Activated T-cell treated with anti-CD3 and anti-CD28 coated beads, Interleukin-2, amount 50 U/mL, for 1 hour (primary cell): ENCODE measurements at places on chromosomes 6 and 20.
A peak's percentile ranks its signal among the peaks of the same experiment; 100 is the strongest.

- DNase-seq = peak; percentile 20
These were observed 66.6 kb upstream of the CTNNBL1 start for GRCh38 chr20:37627060-37627766.

- DNase-seq = no peak
These were observed 173.4 kb downstream of the SLC16A10 start for GRCh38 chr6:111260570-111261298.

- DNase-seq = no peak
These were observed 208.4 kb upstream of the DTNBP1 start for GRCh38 chr6:15871276-15871675.

GRCh38 chr6:33817489-33817888 is 13.7 kb upstream of the MLN start:
- DNase-seq = no peak

DNA sequence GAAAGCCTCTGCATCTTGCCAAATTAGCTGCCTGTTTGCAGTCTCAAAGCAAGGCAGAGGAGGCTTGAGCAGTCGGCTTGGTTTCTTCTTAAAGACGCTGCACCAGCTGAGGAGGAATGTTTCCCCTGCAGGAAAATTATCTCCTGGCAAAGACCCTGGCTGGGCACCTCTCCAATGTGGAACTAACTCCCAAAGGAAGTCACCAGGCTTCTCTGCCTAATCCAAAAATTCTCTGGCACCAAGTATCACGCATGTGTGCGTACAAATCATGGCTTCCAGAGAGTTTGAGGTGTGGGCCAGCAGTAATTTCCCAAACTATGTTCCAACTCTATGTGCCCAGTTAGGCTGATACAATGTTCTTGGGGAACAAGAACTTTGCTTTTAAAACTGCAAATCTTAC is 176.2 kb downstream of the KIF16B start:
- DNase-seq = no peak

DNA sequence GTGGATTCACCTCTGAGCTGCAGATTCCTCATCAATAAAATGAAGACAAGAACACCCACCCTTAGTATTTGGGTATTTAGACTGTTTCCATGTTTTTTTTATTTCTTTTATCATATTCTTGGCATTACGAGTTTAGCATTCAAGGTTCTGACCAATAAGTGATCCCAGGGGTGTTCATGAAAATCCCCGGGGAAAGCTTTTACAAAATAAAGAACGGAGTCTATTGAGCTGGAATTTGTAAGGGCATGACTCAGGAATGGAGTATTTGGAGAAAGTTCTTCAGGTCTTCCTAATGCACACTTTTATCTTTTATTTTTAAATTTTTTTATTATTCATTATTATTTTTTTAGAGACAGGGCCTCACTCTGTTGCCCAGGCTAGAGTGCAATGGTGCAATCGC is 19.4 kb upstream of the TOX2 start:
- no peak for DNase-seq

DNA sequence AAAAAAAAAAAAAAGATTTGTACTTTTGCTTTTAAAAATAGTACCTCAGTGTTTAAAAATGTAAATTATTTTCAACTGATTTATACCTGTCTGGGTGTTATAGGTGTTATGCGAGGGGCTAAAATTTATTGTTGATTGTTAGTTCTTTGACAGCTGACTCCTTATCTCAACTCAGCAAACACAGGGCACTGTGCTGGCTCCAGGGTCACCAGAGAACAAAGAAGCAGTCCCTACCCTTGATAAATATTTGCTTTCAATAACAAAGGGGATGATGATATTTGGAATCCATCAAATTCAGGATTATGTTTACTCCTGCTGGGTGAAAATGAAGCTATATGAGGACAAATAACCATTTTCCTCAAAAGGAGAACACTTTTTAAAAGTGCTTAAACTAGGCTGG is 34.2 kb upstream of the KAT14 start:
- DNase-seq = no peak

- DNase-seq = no peak
These were observed 68.5 kb downstream of the TMEM200A start for GRCh38 chr6:130434174-130434873.

GRCh38 chr20:52681288-52681687 is 290.9 kb upstream of the TSHZ2 start:
- DNase-seq = no peak

DNA sequence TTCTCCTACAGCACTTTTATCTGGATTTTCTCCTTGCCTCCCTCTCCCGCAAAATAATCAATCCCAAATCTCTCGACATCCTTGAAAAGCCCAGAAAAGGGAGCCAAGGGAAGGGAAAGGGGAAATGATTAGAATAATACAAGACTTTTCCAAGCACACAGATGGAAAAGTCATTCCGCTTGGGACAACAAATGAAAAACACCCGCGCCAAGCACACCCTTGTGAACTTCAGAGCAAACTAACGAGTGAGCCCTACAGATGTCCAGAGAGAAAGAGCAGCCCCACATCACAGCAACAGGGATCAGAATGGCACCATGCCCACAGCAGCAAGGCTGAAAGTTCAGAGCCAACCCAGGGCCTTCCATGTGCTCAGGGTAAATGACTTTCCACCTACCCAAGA is 49.6 kb downstream of the NINL start:
- no peak for DNase-seq

GRCh38 chr6:140319209-140319608 is 944.8 kb upstream of the CITED2 start:
- DNase-seq = no peak

DNA sequence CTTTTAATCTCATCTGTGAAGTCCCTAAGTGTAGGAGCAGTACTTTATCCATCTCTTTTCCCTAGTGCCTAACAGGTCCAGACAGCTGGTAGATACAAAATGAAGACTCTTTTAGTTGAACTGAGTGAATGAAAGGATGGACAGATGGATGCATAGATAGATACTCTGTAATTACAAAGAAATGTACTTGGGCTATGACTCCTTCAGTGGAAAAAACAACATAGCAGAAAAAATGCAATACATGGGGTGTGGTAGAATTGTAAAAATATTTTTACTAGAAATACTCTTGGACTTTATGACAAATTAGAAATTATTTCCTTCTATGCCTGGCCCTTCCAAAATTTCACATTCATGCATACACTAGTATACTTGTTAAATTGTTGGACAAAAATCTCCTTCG is 29.3 kb downstream of the KCNQ5 start:
- DNase-seq = no peak

DNA sequence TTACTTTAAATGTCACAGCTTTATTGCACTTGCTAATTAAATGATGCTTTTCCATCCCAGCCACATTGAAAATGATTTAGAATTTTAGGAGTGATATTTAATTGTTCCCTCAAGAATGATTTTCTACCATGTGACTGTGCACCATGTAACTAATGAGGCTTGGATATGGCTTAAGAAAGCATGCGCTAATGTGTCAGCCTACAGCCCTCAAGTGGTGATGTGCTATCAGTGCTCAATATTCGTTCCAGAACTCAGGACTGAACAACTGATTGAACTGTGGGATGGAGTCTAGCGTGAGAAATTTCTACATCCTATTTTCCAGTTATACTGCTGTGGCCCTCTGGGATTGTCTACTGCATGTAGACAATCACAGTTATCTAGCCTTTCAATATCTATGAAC is 71.5 kb downstream of the PKIB start:
- DNase-seq = no peak

DNA sequence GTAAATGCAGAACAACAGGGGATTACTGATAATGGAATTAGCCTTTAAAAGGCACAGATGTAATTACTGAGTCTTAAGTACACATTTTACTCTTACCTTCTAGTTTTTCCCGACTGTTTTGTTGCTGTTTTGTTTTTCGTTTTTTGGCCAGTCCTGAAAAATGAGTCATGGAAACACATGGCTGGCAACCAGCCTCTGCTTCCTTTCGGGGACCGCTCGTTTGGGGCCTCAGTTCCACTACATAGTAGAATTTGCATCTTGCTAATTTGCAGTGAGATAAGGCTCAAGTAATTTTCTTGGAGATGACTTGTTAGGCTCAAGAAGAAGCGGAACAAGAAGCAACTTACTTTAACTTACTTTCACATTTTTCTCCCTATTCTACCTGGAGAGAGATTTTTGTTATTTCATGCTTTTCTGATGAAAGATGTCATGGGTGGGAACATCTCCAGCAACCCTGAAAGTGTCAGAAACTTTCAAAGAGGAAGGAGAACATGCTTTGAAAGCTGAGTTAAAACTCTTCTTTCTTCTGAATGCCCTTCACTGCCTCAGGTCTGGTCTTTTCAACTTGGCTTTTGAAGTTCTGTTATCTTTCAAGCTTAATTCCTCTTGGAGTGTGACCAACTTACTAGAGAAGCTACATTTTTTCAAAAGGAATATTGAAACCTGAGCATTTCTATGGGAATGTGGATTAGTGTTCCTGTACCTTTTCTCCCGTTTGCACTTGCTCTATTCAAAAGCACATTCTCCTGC is 71.5 kb upstream of the HDAC2 start:
- no peak for DNase-seq

DNA sequence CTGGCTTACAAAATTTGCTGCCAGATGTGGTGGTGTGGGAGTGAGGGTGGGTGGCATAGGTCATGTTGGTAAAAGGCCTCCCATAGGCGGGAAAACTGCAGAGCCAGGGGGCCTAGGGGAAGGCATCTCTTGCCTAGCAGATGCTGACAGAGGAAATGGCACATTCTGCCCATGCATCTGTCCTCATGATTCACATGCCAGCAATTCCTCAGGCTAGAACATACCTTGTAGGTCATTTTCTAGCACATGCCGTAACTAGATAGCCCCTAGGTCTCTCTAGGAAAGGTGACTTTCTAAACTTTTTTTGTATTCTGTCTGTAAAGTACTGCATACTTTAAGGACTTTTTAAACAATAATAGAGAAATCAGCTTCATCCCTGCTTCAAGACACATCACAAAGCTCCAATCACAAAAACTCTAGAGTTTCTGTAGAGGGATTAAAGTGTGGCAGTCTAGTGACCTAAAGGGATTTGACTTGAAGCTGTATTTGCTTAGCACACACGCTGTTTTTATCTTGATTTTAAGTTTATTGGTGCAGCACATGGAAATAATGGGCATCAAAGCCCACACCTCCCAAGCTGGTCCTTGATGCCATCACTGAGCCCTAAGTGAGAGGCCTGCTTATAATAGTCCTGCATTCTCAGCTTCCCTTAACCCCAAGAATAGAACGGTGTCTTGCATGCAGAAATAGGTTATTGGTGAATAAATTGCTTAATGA is 55.2 kb downstream of the ANKEF1 start:
- no peak for DNase-seq

- no peak for DNase-seq
These were observed 32.9 kb upstream of the MRGBP start for GRCh38 chr20:62763404-62763803.

DNA sequence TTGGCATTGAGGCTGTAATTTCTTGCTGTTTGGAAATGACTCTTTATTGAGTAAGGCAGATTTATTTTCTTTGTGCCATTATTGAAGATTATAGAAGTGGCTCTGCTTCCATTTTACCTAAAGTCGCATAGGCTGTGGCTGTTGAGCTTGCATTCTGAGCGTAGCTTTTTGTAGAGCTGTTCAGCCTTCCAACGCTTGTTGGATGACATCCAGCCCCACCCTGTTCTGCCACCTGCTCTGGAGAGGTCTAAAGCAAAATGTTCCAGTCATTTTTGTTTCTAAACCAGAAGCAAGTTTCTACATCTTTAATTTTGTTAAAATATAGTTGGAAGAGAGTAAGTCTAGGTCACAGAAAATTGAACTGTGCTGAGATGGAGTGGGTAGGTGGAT is 24.4 kb downstream of the UST start:
- DNase-seq = no peak

GRCh38 chr6:98847779-98848538 is 13.6 kb downstream of the POU3F2 start:
- DNase-seq = no peak

- no peak for DNase-seq
These were observed 122.5 kb upstream of the TAB2 start for GRCh38 chr6:149194820-149195558.

GRCh38 chr6:45554591-45554990 is 176.9 kb upstream of the SUPT3H start:
- DNase-seq = no peak

DNA sequence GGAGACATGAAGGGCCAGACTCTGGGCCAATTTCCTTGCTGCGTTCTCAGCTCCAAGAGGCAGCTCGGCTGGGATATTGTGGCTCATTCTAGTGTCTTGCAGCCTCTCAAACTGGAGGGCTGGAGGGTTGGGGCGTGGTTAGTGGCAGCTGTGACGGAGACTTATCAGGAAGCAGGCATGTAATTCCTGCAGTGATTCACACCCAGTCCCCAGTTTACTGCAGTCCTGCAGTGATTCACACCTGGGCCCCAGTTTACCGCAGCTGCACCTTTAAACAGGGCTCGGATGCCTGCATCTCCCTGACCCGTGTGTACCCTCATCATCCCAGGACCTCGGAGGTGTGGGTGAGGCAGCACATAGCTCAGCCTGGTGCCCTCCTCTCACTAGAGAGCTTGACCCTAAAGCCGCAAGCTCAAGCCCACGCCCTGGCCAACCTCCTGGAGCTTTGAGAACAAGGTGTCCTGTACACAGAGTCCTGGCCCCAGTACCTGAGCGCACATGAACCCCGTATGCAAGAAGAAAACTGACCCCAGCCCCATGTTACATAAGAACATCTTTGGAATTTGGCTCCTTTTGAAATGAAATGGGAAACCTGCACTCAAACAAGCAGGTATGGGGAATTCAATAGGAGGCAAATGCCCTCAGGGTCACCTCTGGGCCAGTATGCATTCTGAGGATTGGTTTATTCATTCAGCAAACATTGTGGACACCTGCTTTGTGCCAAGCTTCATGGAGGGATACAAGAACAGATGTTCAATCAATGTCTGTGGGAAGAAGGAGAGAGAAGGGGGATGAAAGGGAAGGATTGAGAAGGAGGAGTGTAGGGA is 55.3 kb upstream of the FAM83D start:
- peak; percentile 53 for DNase-seq

GRCh38 chr20:21090721-21091120 is 15.4 kb downstream of the LINC00237 start:
- DNase-seq = no peak

DNA sequence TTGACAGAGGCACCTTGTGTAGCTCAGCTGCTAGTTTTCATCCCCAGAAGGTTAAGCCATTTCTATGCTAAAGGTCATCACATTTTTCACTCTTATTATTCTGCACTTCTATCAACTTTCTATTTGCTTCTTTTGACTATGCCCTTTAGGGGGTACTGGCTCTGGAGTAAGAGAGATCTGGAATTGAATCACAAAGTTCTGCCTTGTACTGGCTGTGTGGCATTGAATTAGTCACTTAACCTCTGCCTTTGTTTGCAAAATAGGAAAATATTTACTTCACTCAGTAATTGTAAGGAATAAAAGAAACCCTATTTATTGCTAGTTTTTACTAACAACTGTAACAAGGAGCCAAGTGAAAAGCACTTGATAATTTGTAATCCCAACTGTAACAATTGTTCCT is 56.8 kb upstream of the MTRF1L start:
- DNase-seq = no peak

- DNase-seq = no peak
These were observed 17.0 kb upstream of the SNX3 start for GRCh38 chr6:108277831-108278230.
